ENCODE measurements at places on chromosomes 4 and X.

DNA sequence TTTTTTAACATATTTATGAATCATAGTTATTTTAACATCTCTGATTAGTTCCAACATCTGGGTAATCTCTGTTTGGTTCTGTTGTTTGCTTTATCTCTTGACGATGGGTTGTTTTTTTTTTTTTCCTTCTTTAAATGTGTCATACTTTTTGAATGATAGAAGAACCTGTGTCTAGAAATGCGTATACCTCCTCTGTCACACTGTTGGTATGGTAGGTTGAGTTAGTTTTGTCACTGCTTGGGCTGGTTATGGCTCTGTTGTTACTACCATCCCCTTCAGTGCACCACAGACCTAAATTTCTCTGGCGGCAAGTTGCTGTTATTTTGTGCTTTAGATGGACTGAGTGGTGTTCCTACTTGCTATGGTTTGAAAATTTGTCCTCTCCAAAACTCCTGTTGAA lies 16.8 kb downstream of the STIM2 start:
- DNase-seq = no peak

DNA sequence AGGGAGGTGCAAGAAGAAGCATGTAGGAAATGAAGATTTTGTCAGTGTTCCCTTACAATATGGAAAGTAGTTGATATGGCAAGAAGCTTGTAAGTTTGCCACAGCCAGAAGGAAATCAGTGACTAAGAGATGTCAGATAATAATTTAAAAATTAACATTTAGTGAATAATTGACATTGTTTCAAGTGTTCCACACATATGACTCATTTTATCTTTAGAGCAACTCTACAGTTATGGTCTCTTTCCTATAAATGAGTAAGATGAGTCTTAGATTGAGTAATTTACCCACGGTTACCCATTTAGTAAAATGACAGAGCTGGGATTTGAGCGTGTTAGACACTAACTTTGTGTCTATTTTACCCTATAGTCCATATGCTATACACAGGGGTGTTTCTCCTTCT lies 300.3 kb upstream of the IRS4 start:
- no peak for DNase-seq

- DNase-seq = no peak
Observed at GRCh38 chrX:133475521-133475920, 60.2 kb upstream of the GPC4 start.

DNA sequence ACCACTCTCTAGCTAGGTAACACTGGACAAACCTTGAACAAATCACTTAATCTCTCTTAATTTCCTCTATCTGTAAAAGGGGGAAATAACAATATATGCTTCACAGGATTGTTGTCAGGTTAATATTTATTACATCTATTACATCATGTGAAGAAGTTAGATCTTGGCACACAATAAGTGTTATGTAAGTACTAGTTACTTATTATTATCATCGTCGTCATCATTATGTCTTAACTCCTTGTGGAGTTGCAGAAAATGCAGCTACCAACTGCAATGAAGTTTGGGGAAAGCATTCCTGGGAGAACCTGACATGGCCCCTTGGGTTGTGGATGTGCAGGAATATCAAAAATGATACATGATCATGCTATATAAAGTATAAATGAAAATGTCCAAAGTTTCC lies 4.8 kb upstream of the JCHAIN start:
- no peak for DNase-seq

DNA sequence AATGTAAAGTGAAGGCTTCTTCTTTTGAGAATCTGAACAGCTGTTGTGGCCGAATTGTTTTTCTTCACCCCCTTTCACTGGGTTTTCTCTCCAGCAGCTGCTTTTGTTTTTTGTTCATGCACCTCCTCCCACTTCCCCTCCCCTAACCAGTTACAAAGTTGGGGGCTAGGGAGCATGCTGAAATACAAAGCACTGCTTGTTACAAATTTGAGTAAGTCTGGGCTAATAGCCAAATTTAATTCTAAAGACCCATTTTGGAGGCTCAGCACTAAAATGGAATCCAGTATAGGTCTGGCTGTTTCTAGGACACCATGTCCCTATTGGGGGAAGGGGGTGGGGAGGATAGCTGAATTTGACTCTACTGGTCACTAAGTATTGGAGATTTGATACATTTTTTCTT lies 89.2 kb upstream of the GPM6B start:
- no peak for DNase-seq

DNA sequence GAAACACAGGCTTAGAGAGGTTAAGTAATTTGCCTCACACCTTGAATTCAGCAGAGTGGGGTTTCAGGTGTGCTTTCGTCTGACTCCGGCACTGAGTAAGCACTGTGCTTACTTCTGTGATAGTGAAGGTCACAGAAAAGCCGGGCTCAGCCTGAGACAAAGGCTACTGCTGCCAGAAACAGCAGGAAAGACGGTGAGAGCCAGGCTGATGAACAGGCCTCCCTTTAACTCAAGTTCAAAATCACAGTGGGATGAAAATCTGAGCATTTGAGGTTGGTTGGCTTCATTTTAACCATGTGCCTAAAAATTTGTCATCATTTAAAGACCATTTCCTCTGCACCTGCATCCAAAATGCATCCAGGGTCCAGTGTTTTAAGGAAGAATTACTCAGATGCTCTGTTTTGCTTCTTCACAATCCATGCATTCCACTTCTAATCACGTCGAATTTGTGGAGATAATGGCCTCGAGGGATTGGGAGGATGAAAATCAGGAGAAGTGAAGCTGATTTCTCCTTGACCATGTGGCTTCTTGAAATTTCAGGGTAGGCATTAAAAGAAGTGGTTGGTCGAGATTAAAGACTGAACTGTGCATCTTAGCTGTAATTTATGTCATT lies 121.2 kb upstream of the LNX1 start:
- peak; percentile 45 for DNase-seq

DNA sequence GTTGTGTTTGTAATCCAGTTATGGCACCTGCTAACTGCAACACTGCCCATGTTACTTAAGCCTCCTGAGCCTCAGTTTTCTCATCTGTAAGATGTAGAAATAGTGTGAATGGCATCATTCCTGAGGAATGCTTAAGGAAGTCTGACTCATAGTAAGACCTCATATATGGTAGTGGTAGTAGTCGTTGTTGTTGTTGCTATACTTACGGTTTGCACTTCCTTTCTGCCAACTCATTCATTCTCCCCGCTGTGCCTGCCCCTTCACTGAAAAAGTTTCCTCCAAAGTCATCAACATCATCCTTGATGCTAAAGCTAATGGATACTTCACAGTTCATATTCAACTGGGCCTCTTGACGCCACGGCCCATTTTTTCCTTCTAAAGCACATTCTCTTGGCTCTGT lies 54.2 kb upstream of the SPANXN3 start:
- no peak for DNase-seq

GRCh38 chr4:101682946-101683345 lies 107.6 kb upstream of the BANK1 start:
- no peak for DNase-seq

GRCh38 chr4:138696058-138696457 lies 319.5 kb upstream of the NOCT start:
- no peak for DNase-seq

GRCh38 chr4:122458625-122459024 lies 2.1 kb upstream of the IL2 start:
- DNase-seq = peak; percentile 40

DNA sequence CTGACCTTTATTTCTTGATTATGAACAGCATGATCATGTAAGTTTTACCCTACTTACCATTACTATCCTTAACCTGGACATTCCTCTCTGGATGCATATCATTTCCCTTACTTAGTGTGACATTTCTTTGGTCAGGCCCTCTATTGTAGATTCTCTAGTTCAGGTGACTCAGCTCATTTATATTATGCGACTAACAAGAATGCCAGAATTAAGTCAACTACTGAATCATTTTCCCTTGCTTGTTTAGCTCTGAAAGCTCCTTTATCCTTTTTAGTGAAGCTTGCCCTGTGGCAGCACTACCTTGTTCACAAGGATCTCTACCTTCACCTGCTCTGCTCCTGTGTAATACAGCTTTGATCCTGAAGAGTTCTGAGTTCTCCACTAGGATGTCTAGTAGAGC lies 15.1 kb upstream of the UGT2B17 start:
- no peak for DNase-seq

All from EH (cell line).